Foreskin melanocyte (primary cell): ENCODE measurements at places on chromosomes 12 and 14.
A peak's percentile ranks its signal among the peaks of the same experiment; 100 is the strongest.

DNA sequence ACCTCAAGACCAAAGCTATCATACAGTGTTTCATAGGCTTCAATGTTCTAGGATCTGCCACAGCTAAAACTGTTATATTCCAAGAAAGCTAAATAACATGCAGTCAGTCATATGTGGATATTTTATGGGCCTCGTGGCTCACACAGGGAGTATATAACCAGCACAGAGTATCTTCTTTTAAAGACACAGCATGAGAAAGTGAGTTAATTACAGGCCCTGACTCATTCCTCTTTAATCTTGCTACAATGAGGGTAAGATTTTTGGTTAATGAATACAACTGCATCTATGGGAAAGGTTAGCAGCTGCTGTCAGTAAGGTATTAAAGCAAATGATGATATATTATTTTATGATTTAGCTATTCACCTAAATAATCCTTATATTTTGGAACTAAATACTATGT, 111.0 kb downstream of the TRAFD1 start:
- DNase-seq: no peak

GRCh38 chr12:125469683-125470082, 404.4 kb downstream of the AACS start:
- DNase-seq: no peak

GRCh38 chr14:106094654-106095189, 568.3 kb downstream of the TMEM121 start:
- DNase-seq: no peak

DNA sequence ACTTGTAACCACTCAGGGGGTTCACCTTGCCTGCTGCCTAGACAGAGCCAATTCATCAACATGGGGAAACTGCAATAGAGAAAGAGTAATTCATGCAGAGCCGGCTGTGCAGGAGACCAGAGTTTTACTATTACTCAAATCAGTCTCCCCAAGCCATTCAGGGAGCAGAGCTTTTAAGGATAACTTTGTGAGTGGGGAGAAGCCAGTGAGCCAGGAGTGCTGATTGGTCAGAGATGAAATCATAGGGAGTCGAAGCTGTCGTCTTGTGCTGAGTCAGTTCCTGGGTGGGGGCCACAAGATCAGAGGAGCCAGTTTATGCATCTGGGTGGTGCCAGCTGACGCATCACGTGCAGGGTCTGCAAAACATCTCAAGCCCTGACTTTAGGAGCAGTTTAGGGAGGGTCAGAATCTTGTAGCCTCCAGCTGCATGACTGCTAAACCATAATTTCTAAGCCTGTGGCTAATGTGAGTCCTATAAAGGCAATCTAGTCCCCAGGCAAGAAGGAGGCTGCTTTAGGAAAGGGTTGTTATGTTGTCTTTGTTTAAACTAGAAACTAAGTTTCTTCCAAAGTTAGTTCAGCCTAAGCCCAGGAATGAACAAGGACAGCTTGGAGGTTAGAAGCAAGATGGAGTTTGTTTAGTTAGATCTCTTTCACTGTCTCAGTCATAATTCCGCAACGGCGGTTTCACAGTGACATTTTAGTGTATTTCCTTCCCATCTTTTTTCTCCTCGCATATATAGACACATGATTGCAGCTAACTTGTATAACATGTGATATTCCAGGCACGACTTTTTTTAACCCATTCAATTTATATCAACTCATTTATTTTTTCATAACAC, 68.9 kb upstream of the NCOR2 start:
- DNase-seq: peak; percentile 89

GRCh38 chr12:127192391-127192790, 1074.6 kb upstream of the TMEM132C start:
- no peak for DNase-seq

GRCh38 chr12:89469361-89469760, 55.2 kb downstream of the GALNT4 start:
- no peak for DNase-seq

DNA sequence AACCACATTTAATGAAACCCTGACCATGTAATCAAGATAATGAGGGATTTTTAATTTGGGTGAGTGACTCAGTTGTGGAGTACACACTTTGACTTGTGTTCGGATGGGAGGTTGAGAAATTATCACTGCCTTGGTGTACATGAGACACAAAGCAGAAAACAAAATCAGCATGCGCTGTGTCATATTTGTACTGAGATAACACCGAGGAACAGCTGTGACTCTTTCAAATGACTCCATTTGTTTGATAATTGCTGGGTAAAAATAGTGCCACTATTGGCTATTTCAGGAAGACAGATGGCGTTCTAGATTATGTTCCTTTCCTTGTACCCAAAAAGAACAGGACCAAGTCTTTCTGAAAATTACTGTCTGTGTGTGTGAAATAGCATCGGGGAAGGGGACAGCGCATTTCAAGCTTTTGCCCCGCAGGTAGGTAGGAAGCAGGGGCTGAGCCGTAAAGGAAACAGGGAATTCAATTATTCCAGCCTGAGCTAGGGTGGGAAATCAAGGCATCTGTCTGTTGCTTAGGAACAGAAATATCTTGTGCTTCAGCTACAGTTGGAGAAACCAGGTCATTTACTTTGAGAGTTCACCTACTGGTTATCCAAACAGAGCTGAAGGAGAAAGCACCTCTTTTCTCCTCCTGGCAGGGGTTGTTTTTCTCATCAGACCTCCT, 114.3 kb downstream of the SNAPC1 start:
- no peak for DNase-seq

- DNase-seq: no peak
Observed at GRCh38 chr12:14424545-14424944, 59.1 kb downstream of the ATF7IP start.

DNA sequence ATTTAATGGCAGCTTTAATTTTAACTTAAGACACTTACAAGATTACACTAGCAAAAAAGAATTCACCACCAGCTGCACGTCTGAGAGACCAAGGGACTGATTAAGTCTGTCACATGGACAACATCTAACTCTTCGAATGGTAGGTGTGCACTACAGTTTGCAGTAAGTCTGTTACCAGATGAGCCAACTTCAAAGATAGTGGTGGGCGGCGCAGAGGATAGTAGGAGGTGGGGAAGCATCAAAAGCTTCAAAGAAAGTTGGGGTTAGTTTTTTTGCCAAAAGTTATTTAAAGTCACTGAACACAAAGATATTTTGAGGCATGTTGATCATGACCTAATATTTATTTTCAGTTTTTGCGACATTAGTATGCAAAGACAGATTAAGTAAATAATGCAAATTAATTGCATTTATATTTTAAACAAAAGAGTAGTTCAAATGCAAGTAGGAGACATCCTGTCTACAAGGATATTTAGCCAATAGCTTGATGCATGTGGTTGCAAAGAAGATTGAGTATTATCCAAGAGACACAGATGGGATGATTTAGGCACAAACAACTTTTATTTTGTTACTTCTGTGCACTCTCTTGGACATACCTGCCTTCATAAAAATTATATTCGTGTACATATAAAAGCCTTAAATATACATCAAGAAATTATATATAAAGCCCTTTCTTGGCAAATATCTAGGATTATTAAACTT, 327.7 kb downstream of the BMP4 start:
- DNase-seq: no peak

DNA sequence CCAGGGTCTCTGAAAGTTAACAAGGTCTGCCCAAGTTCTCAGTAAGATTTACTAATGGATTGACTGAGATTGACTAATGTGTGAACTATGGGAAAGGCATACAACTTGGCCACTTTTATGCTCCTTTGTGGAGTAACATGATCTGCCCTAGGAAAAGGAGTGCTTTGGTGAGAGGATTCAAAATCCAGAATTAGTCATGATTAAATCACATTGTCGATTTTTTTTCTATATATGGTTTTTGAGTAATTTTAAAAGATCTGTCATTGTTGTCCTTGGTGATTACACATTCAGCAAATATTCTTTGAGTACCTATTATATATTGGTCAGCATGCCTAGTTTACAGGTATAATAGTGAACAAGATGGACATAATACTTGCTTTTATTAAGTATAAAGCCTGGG, 147.7 kb upstream of the SYT10 start:
- no peak for DNase-seq

- no peak for DNase-seq
Observed at GRCh38 chr12:76450690-76451089, 102.5 kb upstream of the BBS10 start.

DNA sequence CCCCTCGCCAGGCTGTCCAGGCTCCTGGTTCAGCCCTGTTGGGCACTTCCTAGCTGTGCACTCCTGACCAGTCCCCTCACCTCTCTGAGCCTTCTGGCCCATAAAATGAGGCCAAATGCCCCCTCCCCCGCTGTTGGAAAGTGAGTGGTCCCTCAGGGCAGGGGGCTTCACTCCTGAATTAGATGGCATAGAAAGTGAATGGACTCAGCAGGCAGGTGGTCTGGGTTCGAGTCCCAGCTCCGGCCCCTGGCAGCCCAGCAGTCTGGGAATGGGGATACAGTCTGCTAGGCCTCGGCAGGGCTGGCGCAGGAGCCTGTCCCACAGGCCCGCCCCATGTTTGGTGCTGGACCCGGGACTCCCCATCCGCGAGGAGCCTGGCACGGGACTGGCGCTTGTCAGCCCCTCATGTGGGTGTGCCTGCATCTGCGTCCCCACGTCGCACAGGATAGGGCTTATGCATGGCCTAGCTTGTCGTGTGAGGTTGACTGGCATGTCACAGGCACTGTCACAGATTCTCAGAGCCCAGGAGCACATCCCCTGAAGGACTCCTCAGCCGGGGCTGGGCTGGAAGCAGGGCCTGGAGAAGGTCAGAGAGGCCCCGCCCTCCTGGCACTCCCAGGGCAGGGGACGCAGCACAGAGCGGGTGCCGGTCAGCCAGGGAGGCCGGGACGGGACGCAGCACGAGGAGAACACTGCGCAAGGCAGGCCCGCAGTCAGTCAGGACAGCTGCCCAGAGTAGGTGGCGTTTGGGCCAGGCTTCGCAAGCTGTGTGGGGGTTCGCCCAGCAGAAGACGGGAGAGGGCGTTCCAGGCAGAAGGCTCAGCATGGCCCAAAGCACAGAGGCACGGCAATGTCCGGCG, 40.5 kb downstream of the DIO3 start:
- DNase-seq: no peak

GRCh38 chr12:76064904-76065303, 19.6 kb downstream of the NAP1L1 start:
- no peak for DNase-seq

GRCh38 chr12:51383269-51383905, 7.8 kb downstream of the GALNT6 start:
- DNase-seq: no peak

GRCh38 chr12:54653025-54653424, 4.9 kb upstream of the DCD start:
- no peak for DNase-seq

DNA sequence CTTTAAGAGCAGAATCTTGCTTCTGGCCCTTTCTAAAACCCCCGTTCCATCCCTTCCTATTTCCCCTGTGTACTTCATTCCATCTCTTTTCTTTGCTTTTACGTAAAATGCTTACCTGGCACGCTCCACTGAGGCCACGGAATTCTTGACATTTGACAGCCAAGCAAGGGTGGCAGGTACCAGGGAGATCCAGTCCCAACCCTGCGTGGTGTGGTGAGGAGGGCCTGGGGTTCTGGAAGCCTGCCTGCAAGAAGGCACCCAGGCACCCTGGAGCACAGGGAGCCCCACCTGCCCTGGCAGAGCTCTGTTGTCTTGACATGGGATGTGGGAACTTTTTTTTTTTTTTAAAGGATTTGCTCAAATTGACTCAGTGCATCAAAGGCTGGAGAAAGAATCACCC, 48.6 kb downstream of the ITPK1 start:
- DNase-seq: no peak

GRCh38 chr12:48744251-48745008, 27.9 kb upstream of the CCNT1 start:
- DNase-seq: no peak

DNA sequence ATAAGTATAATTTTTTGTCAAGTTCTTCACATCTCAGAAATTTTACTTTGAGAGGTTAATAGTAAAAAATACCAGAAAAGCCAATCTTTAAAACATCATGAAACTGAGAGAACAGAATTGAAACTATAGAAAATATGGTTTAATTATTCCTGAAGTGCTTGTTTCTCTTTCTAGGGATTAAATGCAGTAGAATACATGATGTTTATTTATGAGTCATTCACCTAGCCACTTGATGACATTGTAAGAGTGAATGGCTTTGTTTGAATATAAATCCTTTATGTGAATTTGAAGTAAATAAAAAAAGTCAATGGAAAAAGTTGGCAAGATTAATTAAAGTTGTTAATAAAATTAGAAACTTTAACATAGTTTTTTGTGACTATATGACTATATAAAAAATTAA, 48.4 kb downstream of the KTN1 start:
- no peak for DNase-seq

DNA sequence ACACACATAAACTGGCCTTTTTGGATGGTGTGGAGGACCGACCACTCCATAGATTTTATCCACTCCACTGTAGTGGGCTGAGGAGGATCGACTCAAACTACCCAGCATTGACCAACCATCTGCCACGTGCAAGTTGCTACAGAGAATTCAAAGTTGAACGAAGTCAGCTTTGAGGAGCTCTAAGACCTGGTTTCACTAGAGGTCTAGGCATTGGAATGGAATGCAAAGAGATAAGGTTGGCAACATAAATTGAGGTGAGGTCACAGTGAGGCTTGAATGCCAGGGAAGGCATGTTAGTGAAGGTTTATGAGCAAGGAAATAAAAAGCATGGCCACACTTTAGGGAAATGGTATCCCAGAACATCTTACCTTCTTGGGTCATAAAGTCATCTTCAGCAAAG, 14.5 kb downstream of the VWF start:
- DNase-seq: no peak

GRCh38 chr14:105495101-105495989, 4.3 kb downstream of the TEDC1 start:
- no peak for DNase-seq

- DNase-seq: no peak
Observed at GRCh38 chr12:90770861-90771260, 184.1 kb downstream of the CCER1 start.

- no peak for DNase-seq
Observed at GRCh38 chr12:105341010-105341409, 10.5 kb downstream of the C12orf75 start.

GRCh38 chr12:9906873-9907272, 25.3 kb downstream of the CLEC2A start:
- no peak for DNase-seq

GRCh38 chr12:109140560-109140959, 24.2 kb downstream of the ACACB start:
- DNase-seq: no peak

- DNase-seq: no peak
Observed at GRCh38 chr12:66190519-66191370, 1.7 kb downstream of the IRAK3 start.

- DNase-seq: no peak
Observed at GRCh38 chr12:16294376-16294956, 17.0 kb upstream of the SLC15A5 start.
